ENCODE measurements at places on chromosomes 5 and 9.

DNA sequence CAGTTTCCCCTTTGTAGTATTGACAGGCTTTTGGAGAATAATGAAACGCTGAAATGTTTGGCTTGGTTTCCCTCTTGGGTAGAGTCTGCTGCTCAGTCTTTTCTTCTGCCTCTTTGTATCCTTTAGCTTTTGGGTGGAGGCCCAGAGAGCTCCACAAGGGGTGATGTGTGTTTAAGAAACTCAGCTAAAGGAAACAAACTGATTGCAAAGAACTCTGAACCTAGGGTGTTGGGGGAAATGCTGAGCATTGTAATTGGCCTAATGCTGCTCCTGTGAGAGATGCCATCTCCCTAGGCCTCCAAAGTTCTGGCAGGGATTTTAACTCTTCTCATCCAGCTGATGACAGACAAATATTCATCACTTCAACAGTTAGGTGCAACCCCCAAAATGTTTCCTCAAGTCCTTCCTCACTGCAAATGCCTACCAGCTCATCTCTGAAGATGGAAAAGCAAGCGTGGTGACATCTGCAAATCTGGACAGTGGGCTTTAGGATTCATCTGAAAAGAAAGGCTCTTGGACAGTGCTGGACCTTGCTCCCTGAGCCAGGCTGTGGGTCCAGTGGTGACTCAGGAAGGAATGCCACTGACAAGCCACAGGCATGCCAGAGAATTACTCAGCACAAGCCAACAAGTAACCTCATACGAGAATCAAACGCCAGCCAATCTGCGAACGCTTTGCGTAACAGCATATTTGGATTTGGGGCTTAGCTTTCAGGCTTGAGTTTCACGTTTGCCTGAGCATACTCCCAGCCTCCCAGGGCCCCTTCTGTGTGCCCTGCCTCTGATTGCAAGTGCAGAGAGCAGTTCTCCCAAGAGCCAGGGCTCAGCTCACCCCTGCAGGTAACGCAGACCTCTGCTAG, 30.5 kb upstream of the ZSWIM6 start:
- DNase-seq, result no peak

GRCh38 chr5:121171834-121172233, 679.8 kb upstream of the FTMT start:
- DNase-seq, result no peak

- no peak for DNase-seq
Measured at GRCh38 chr5:169831331-169831730, 149.0 kb downstream of the INSYN2B start.

DNA sequence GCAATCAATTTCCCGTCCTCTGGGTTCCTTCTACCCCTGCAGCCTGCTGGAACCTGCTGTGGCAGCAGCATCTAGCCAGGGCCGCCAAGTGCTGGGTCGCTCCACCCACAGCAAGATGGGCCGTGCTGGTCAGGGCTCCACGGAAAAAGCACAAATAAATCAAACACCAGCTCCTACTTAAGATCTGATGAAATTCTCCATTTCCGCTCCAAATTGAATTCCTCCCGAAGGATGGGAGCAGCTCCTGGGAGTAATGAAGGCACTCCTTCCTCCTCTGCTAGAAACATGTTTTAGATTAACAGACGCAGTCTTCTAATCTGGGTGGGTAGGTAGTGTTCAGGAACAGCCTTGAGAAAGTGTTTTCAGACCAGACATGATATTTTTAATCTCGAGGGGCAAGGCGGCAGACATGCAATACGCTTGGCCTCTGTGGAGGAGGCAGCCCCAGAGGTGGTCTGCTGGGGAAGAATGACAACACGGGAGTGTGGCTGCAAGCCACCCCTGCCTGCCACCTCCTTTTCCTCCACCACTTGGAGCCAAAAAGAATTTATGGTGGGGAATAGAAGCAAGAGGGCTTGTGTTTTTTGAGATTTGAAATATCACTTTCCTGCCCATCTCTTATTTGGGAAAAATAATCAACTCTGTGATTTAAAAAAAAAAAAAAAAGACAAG, 194.1 kb downstream of the AOPEP start:
- no peak for DNase-seq

- DNase-seq, result peak; percentile 74
Measured at GRCh38 chr9:128891321-128892220, 9.6 kb downstream of the LRRC8A start.

DNA sequence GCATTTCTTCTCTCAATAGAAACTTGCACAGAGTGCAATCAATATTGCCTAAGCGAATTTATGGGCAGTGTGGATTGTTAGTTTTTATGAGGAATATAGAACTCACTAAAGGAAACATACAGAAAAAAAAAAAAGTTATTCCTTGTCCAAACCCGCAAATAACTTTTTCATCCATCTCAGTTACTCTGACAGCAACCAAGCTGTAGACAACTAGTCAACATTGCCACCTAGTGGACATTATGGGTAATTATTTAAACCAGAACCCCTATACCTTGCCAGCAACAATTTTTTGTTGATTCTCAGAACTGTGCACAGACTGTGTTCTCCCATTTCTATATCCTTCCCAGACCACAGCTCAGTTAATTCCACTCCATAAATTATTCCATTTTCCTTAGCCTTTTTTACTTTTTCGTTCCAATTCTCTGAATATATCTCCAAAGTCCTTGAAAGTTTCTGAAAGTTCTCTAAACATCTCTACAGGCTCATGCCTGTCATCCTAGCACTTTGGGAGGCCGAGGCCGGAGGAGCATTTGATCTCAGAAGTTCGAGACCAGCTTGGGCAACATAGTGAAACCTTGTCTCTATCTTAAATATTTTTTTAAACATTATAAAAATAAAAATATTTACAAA, 2.6 kb upstream of the AFAP1L1 start:
- no peak for DNase-seq

GRCh38 chr9:89796606-89797005, 191.8 kb downstream of the GADD45G start:
- no peak for DNase-seq

DNA sequence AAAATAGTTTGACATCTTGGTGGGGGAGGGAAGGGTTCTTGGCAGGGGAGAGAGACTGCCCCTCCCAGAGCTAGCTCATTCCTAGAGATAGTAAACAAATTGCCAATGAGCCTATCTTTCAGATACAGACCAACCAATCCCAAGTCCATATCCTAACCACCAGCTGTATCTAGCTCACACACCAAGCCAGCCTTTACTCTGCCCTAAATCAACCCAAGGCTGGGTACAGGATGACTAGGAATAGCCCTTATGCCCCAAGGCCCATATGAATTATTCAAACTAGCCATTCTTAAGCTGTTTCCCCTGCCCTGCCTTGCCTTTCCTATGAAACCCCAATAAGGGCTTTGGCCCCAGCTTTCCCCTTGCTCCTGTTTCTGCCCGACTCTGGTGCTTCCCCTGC, 281.3 kb upstream of the PANK3 start:
- no peak for DNase-seq

Data from suprapubic skin (tissue), 4 donors.